Renal cortex interstitium (tissue), 15 donors: ENCODE measurements at places on chromosomes 5 and 9. TPM values are rescaled to one million over a fixed set of nuclear protein-coding genes. Genes with fewer than 3 reads are reported as not detected.

- no peak for DNase-seq
Measured at GRCh38 chr5:139757727-139758509, 37.7 kb upstream of the PSD2 start.

- no peak for DNase-seq
Measured at GRCh38 chr5:151002681-151003502, 17.5 kb upstream of the GPX3 start.

GRCh38 chr5:93088592-93089389 lies 492.2 kb downstream of the NR2F1-AS1 start:
- no peak for DNase-seq

TDRD7 gene
- polyA plus RNA-seq: 7.7 TPM

DNA sequence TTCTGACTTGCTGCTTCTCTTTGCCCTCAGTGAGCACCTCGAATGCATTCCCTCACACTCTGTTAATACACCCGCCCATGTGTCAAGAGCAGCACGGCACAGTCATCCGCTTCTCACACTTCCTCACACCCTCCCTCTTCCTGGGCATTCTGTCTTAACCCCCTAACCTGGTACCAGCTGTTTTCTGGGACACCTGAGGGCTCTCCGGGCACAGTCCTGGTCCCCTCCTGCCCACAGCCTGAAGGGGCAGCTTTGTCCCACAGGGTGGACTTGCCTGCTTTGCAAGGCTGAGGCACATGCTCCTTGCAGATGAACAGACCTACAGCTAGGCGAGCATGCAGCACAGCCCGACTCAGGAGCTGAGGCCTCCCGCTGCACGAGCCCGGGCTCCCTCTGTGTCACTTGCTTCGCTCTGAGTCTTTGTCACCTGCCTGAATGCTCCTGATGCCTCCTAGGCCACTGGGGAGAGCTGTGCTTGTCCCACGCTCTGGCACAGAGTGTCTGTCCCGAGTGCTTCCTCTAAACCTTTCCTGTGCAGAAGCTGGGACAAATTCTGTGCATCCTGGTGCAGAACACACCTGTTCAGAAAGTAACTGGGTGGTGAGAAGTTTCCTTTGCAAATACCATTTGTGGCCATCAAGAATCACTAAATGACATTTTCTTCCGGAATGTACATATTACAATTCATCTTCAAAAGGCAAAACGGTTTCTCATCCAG lies 47.8 kb downstream of the AHRR start:
- DNase-seq: no peak

DNA sequence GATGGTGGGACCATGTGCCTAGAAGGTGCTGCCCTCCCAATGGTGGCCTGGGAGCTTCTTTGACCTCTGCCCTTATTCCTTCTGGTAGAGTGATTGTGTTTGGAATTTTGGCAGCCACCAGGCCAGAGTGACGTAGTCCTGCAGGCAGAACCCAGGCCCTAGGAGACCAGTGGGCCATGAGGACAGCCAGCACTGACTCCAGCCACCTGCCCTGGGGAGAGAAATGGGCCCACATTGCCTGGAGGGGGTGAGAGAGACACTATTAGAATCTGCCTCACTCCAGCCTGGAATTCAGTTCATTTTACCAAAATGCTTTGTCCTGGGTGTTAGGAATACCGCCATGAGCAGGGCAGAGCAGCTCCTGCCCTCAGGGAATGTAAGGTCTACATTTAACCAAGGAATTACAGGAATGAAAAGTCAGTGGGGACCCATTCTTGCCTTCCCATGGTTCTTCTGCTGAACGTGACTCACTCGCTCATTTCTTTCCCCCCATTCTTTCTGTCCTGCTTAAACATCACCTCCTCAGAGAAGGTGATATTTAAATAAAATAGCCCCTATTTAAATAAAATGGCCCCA lies 5.5 kb upstream of the COL27A1 start:
- no peak for DNase-seq

GRCh38 chr9:21875893-21876292 lies 73.5 kb downstream of the MTAP start:
- no peak for DNase-seq

GRCh38 chr5:180352116-180353047 lies 754 bp downstream of the GFPT2 start:
- peak; percentile 31 for DNase-seq

- DNase-seq: no peak
Measured at GRCh38 chr5:65382582-65382981, 99.1 kb downstream of the ADAMTS6 start.

DNA sequence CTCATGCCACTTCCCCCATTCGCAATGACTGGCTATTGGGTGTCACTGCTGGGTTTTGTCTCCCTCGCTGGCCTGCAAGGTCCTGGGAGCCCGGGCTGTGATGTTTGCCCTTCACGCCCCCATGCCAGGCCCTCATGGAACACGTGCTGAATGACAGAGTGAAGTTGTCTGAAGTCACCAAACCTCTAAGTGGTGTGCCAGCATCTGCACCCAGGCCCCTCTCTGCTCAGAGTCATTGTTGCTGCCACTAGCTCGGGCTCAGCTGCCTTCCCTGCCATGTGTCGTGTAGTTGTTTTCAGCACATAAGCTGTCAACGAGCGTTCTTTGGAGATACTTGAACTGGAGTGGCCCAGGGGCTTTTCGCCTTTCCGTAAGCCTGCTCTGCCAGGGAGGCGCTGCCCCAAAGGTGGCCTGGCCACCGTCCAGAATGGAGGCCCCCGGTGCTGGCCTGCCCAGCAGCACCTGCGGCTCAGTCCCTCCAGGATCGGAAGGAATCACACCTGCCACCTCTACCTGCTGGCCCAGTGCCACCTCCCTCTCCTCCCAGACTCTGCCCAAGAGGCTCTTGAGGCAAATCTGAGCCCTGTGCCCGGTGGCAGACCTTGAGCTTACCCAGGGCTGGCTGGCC lies 250.1 kb downstream of the PBX3 start:
- DNase-seq: no peak

CDH6 gene
- polyA plus RNA-seq: 76.5 TPM

DNA sequence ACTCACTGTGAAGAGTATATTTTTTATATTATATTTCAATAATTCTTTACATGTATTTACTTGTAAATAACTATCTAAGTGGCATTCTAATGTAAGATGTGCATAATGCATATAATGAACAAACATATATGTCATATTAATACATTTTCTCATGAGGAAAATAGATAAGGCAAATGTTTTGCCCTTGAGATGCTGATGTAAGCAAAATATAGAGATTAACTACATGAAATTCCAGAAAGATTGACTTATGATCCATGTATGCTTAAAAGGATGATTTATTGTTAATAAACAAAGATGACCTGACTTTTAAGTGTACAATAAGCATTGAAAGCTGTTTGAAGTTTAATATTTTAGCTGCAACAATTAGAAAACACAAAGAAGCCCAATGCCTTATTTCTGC lies 559.9 kb downstream of the PTPRD start:
- DNase-seq: no peak

- no peak for DNase-seq
Measured at GRCh38 chr9:84271921-84272556, 68.5 kb downstream of the SLC28A3 start.

- no peak for DNase-seq
Measured at GRCh38 chr5:149434162-149435014, 55.3 kb upstream of the IL17B start.

GRCh38 chr5:124584991-124585715 lies 161.3 kb downstream of the ZNF608 start:
- DNase-seq: no peak

ELOVL7 gene
- polyA plus RNA-seq: 20.5 TPM

BNC2 gene
- polyA plus RNA-seq: 9.8 TPM

DNA sequence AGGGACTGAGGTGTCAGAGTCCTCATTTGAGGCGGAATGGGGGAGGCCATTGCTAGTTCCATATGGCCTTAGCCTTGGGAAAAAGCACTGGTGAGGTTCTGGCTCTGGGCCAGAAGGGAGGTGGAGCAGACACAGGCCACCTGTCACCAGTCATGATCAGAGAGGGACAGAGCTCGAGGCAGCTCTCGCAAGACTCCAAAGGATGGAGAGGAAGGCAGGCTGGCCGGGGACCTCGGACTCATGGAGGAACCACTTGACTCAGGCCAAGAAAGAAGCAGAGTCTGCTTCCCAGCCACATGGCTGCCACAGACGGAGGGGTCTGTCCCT lies 29.2 kb upstream of the NSMF start:
- no peak for DNase-seq

GRCh38 chr9:94714494-94714893 lies 12.0 kb upstream of the AOPEP start:
- DNase-seq: no peak

GRCh38 chr5:150341331-150341730 lies 16.2 kb upstream of the TCOF1 start:
- no peak for DNase-seq

GRCh38 chr9:107547772-107548297 lies 58.3 kb upstream of the KLF4 start:
- DNase-seq: no peak

- no peak for DNase-seq
Measured at GRCh38 chr9:110028676-110029075, 179.3 kb downstream of the C9orf152 start.

IL9 gene
- not detected for polyA plus RNA-seq

DNA sequence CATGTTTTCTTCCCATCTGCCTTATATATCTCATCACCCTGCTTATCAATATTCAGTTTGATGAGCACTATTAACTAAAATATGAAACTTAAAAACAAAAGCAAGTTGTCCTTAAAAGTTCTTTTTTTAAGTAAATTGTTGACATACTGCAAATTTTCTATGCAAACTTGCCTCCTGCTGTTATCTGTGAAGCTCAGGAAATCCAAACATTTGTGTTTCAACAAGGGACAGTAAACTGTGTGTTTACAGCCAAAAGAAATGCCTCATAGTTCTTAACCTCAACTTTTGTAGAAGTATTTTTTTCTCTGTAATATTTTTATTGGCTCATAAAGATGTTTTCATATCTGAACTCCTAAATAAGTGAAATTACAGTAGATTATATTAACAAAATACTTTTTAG lies 7.7 kb upstream of the TTC23L start:
- no peak for DNase-seq

SPOCK1 gene
- 8.3 TPM for polyA plus RNA-seq

PRR7 gene
- polyA plus RNA-seq: 2.8 TPM

GLDC gene
- polyA plus RNA-seq: 21.4 TPM

- no peak for DNase-seq
Measured at GRCh38 chr9:88628811-88629210, 93.8 kb downstream of the NXNL2 start.

- no peak for DNase-seq
Measured at GRCh38 chr9:124358631-124359030, 56.6 kb downstream of the PSMB7 start.

- DNase-seq: no peak
Measured at GRCh38 chr5:122392824-122393223, 80.8 kb downstream of the SNCAIP start.

LECT2 gene
- polyA plus RNA-seq: 2.3 TPM

- DNase-seq: no peak
Measured at GRCh38 chr9:92599938-92600461, 64.2 kb upstream of the ECM2 start.

IFNA21 gene
- polyA plus RNA-seq: not detected

KCNMB1 gene
- 1.7 TPM for polyA plus RNA-seq

RAB3C gene
- 1.2 TPM for polyA plus RNA-seq

DNA sequence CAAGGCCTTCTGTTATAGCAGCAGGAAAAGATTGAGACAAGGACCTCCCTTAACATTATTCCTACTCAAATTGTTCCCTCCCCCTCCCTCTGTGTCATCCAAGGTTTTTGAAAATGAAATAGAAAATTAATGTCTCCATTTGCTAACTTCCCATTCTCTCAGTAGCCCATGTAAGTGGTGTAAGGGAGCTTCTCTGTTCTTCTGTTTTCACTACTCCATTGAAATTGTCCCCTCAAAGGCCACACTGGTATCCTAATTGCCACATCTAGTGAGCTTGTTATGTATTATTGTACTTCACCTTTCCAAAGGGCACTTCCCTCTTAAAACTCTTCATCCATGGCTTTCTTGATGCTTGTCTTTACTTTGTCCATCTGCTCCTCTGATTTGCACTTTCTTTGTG lies 131.2 kb upstream of the PIK3R1 start:
- no peak for DNase-seq

DNA sequence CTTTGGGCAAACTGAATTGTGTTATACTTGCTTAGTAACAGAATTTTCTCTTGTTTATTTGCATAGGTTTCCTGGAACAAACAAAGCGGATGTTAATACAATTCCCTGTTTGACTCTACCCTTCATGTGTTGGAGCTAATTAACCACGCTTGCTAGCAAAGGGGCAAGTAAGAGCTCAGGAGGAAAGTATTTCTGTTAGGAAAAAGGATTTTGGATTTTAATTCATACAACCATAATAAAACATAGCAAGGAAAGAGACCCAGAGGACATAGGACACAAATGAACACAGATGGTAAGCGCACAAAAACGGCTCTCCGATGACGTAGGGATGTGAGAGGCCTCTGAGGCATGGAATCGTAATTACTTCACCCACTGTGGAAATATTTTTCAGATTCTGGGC lies 5.1 kb upstream of the DCAF12 start:
- DNase-seq: no peak

PCDHGB6 gene
- 7.6 TPM for polyA plus RNA-seq

LVRN gene
- polyA plus RNA-seq: 2.5 TPM

GRCh38 chr9:71767776-71768321 lies 464 bp downstream of the CEMIP2 start:
- no peak for DNase-seq

- DNase-seq: no peak
Measured at GRCh38 chr5:4058899-4059298, 463.3 kb downstream of the IRX1 start.

DNA sequence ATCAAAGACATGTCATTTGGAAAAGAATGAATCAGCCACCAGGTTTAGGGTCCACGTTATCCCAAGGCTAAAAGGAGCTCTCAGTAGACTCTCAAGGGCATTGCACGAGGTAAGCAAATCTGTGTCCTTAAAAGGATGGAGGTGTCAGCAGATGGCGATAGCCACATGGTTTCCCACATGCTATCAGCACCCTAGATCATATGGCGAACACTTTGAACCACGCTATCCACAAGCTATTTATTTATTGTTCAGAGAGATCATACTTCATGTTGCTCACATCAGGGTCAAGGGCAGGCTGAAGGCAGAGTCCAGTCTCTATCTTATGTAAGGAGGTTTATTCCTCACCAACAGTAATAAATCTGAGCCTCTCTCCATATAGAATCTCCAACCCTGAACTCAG lies 43.7 kb downstream of the CDH6 start:
- no peak for DNase-seq

DNA sequence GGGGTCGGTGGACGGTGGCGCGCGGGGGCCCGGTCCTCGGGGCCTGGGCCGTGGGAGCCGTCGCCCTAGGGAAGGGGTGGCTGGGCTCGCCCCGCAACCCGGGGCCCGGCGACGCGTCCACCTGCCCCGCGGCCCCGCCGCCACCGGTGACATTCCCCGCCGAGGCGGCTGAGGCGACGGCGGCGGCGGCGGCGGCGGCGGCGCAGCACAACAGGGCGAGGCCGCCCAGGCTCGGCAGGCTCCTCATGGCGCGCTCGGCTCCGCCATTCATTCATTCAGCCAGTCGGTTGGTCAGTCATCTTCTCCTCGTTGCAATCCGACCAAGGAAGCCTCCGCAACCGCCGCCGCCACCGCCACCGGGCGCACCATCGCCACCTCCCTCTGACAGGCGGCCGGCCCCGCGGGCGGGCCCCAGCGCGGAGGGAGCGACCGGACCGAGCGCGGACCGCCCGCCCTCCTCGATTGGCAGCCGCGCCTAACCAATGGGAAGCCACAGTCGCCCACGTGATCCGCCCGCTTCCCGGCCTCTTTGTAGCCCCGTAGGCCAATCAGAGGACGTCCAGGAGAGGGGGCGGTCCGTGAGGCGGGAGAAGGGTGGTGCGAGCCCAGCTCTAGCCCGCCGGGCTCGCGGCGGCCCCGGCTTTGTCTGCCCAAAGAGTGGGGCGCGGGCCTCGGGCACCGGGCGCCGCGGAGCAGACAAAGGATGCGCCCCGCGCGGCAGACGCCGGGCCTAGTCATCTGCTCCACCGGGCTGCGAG lies at the start of gene MEGF9:
TSS of gene MEGF9 (minus strand) at position 383 of the 758 bp plus-strand sequence. CDS start at position 271, 112 bp downstream.
- DNase-seq: peak; percentile 82

GRCh38 chr5:75335952-75336614 lies 937 bp upstream of the HMGCR start:
- peak; percentile 57 for DNase-seq
